ENCODE measurements at places on chromosomes 11 and 22.

GRCh38 chr22:27614006-27614649, 187.4 kb downstream of the MN1 start:
- DNase-seq: no peak

DNA sequence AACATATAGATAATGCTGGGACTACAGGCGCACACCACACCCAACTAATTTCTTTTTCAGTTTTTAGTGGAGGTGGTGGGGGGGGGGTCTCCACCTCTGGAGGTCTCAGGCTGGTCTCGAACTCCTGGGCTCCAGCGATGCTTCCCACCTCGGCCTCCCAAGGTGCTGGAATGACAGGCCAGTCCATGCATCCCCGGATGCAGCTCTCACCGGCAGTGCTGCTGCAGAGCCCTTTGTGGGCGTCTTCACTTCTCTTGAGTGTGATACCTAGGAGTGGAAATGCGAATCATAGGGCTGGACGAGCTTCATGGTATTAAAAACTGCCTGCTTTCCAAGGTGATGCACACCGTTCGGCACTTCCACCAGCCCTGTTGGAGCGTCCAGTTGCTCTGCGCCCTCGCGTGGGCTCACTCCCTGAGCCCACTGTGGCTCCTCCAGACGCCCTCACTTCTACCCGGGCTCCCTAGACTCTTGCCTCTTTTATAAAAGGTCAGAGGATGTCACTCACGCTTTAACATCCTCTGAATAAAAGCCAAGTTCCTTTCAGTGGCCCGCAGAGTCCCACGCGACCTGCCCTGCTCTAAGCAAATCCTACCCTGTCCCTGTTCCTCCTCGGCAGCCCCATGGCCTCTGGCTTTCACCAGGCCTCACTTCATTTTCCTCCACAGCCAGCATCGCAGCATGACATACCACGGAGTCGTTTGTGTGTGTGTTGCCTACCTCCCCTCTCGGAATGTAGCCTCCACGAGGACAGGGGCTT, 837 bp upstream of the BID start:
- DNase-seq: no peak

DNA sequence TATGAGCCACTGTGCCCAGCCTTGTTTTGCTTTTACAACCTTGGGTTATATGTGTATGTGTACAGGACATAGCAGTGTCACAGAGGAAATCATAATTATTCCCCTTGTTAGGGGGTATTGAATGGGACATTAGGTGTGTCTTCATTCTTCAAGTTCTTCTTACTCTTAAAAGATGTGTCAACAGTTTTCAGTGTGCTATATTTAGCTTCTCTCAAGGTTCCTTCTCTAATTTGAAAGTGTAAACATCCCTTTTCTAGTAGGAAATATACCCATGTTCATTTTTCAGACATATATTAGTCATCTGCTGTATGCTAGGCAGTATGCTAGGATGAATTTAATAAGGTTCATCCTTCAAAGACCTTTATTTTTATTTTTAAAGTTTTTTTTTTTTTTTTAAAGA, 17.1 kb downstream of the PCF11 start:
- no peak for DNase-seq

- DNase-seq: no peak
Observed at GRCh38 chr11:21343204-21343603, 673.8 kb downstream of the NELL1 start.

- DNase-seq: no peak
Observed at GRCh38 chr11:32173977-32174376, 83.1 kb downstream of the RCN1 start.

DNA sequence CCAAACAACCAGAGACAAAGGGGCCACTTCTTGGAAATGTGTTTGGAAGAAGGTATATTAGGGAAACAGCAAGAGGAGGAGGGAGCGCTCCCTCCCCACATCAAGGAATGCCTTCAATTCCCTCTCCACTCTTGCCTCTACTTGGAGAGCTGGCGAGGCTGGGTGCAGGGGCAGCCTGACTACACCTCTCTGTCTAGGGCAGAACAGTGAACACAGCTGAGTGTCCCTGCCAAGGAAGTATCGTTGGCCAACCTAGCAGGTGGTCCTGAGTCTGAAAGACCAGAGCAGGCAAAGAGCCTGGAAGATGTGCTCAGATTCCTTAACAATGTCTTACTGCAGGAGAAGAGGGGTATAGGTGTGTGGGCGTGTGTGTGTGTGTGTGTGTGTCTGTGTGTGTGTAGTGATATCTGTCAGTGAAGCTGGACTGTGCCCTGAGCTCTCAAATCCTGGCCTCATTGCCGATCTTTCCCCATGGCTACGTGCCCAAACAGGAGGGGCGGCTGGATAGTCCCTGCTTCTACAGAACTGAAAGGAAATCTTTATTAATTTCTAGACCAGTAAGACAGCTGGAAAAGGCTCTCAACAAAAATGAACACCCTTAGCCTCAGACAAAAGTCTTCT, 46.8 kb downstream of the PAMR1 start:
- DNase-seq: no peak

GRCh38 chr22:31286360-31287255, 5.7 kb downstream of the PIK3IP1 start:
- DNase-seq: no peak

DNA sequence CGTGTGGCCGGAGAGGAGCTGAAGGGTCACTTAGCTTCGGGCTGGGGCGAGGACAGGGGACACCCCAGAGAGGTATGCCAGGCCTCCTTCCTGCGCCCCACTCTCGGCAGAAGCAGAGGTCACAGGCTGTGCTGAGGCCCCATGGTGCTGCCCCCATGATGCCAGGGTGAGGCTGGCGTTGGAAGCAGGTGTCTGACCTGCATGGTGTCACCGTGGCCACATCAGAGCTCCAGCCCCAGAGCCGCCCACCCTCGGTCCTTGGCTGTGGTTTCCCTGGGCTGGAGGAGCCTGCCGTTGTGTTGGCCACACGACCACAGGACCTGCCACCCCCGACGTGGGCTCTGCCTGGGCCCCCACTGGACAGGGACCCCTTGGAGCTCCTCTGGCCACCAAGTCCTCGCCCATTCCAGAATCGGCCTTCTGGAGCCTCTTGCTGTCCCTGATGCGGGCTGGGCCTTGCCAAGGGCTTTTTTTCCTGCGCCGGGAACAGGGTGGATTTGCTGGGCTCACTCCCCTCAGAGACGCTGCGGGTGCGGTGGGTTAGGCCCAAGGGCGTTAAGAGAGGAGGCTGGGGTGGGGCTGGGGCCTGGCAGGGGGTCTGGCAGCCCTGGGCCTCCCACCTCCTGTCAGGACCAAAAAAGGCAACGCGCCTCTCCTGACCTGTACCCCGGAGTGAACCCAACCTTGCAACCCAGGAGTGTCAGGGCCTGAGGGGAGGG, 8.2 kb upstream of the TSSC4 start:
- DNase-seq: no peak

DNA sequence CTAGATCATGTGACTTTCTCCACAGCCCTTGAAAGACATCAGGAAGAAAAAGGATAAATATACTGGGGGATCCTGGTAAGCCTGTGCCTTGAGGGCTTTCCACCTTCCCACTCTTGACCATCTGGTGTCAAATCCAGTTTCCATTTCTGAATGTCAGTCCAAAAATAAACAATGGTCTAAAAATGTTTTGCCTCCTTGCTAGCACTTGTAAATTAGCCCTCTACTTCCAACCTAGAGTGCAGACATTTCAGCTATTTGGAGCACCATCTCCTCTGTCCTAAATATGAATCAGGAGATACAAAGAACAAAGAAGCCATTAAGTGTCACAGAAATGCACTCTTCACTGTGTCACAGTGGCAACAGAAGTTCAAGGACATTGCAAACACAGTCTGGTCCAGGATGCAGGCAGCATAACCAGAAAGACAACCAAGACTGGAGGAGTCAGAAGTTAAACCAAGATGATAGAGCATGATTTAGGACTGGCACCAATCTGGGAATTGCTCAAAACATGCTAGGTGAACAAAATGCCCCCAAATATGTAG, 88.1 kb downstream of the CCDC34 start:
- no peak for DNase-seq

GRCh38 chr11:24661331-24661730, 164.5 kb downstream of the LUZP2 start:
- no peak for DNase-seq

- DNase-seq: no peak
Observed at GRCh38 chr11:111363985-111364384, 15.1 kb downstream of the POU2AF1 start.

GRCh38 chr11:65182258-65183170, 786 bp downstream of the CAPN1 start:
- DNase-seq: no peak

DNA sequence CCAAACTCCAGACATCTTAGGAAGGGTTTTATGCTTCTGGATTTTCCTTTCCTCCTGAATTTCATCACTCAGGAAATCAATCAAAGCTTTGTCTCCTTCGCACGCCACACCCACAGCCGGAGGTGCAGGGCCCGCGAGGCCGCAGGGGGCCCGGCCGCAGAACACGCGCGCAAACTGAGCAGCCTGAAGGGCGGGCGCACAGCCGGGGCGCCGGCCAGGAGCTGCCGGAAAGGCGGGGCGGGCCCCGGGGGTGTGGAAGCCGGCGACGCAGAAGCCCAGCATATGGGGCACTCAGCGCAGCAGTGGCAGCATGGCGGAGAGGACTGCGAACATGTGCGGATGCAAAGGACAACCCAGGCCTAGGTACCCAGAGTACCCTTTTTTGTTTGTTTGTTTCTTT, 33.1 kb upstream of the SPTBN2 start:
- no peak for DNase-seq

DNA sequence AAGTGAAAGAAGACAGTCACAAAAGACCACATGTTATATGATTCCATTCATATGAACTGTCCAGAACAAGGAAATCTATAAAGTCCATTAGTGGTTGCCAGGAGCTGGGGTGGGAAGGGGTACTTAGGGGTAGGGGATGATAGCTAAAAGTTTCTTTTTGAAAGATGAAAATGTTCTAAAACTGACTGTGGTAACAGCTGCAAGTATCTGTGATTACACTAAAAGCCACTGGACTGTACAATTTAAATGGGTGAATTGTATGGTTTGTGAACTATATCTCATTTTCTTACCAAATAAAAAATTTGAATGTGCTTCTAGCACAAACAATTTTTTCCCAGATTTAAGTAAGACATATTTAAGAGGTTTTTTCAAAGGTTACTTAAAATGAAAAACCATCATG, 22.1 kb downstream of the CHKA start:
- no peak for DNase-seq

GRCh38 chr11:112822478-112823274, 138.5 kb upstream of the NCAM1 start:
- DNase-seq: no peak

DNA sequence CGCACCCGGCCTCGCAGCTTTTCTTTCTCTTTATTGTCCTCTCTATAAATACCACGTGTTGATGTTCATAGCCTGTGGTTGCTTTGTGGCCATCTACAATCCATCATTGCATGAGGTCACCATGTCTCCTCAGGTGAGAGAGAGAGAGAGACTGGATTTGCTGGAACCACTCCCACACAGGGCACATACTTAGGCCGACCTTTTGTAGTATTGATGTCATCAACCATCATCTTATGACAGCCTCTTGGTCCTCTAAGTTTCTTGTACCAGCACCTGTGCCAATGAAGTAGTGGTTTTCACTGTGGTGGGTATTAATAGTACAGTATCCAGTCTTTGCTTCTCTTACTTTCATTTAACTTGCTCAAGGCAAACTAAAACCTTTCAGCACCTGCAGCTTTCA, 22.8 kb upstream of the P2RY6 start:
- no peak for DNase-seq

GRCh38 chr22:41910050-41911000, 4.5 kb downstream of the SHISA8 start:
- DNase-seq: no peak

DNA sequence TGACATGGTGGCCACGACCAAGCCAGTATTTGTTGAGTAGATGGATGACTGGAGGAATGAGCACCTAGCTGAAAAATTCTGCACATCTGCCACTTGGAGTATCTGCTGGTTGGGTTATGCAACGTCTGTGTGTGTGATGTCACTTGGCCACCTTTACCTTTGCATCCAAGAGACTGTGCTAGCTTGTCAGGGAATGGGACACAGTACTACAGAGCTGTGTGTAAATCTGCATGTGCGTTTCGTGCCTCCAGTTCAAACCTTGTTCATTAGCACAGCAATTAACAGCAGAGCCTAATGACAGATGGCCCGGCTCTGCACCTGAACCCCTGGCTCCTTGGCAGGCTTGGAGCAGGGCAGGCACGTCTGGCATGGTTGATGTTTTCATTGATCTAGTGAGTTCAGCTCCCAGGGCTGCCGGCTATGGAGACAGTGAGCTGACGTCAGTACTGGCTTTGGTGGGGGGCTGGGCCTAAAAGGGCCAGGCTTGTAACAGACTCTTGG, 188.4 kb upstream of the NAV2 start:
- no peak for DNase-seq

GRCh38 chr11:122773781-122774266, 64.5 kb upstream of the CRTAM start:
- DNase-seq: no peak

DNA sequence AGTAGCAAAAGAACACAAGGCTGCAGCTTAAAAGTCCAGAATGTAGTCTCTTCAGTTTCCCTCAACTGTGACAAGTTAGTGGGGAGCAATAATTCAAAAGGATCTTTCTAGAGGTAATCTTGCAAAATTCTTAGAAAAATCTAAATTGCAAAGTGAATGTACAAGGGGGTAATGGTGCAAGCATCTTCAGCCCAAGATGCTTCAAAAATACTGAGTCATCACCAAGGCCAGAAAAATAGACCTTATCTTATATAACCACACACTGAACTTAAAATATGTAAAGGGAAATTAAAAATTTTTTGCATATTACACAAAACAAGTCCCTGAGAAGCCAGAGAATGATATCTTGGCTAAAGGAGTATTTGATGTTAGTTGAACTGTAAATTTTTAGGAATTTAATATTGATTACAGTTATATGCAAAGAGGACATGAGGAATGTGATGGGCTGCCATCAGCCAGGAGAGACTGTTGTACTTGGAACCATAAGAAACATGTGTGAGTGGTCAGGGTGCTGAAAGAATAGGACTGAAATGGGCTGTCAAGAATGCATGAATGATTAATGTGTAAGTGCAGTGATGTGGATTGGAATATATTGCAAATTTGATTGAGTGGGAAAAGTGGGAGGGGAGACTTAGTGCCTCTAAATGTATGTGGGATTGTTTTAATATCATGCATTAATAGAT, 85.7 kb upstream of the LIN7C start:
- no peak for DNase-seq

GRCh38 chr11:60332846-60333245, 5.8 kb downstream of the MS4A6E start:
- DNase-seq: no peak

GRCh38 chr11:17411418-17411817, 23.0 kb upstream of the KCNJ11 start:
- DNase-seq: no peak

DNA sequence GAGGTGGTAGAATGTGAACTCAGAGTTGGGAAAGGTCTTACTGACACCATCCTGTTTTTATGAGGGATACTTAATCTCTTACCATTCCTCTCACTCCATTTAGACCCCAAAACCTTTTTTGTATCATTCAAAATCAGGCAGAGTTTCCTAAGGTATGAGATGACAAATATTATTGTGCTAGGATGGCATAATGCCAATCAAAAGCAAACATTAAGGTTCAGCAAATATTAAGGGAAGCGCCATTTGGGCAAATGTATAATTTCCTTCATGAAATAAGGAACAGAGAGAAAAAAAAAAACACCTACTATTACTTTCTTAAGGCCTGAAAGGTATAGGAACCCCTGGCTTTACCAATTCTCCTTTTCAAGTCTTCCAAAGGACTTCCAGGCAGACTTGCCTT, 62.4 kb downstream of the SMCO4 start:
- no peak for DNase-seq

GRCh38 chr11:27720277-27720830, 20.1 kb upstream of the BDNF start:
- DNase-seq: no peak

- DNase-seq: no peak
Observed at GRCh38 chr22:39559456-39560105, 11.0 kb upstream of the CACNA1I start.

All from skeletal muscle cell (primary cell).